T-helper 2 cell treated with Interferon-gamma antibody and Interleukin-4, amounts not matched to agents 100 ng/mL and 5 ng/mL, for 36 hours (primary cell): ENCODE measurements at places on chromosomes 11 and 22. TPM values are rescaled to one million over a fixed set of nuclear protein-coding genes. Genes with fewer than 3 reads are reported as not detected.

The LDHAL6A gene
- total RNA-seq: 0.11 TPM in 1 of 2 replicates, not detected in the other

The PRODH gene
- 0.32 TPM in 1 of 2 replicates, not detected in the other for total RNA-seq

The DBX1 gene
- not detected in 2 replicates for total RNA-seq

The MYO18B gene
- 1.3 and 1.9 TPM in 2 replicates for total RNA-seq

The SYCE3 gene
- not detected in 2 replicates for total RNA-seq

The SMTNL1 gene
- total RNA-seq: not detected in 2 replicates

The TP53I11 gene
- 1.3 and 3.3 TPM in 2 replicates for total RNA-seq

The PHLDB1 gene
- 0.34 and 0.36 TPM in 2 replicates for total RNA-seq

The GGT1 gene
- 47.1 and 47.3 TPM in 2 replicates for total RNA-seq

The MS4A4A gene
- not detected in 2 replicates for total RNA-seq

The SLC22A8 gene
- total RNA-seq: not detected in 2 replicates

The KIRREL3 gene
- total RNA-seq: not detected in 2 replicates

The STK33 gene
- 0.52 and 1.1 TPM in 2 replicates for total RNA-seq

The OSBP2 gene
- total RNA-seq: 0.98 and 1.2 TPM in 2 replicates

The PLAAT4 gene
- total RNA-seq: 105 and 109 TPM in 2 replicates

The CDKN1C gene
- 0.39 and 0.52 TPM in 2 replicates for total RNA-seq

The RIC3 gene
- total RNA-seq: 4.7 TPM in 2 replicates

The ARHGAP42 gene
- 0.16 and 0.32 TPM in 2 replicates for total RNA-seq

The OR51Q1 gene
- total RNA-seq: not detected in 2 replicates

The HNRNPUL2 gene
- 69.9 and 72.6 TPM in 2 replicates for total RNA-seq

The GPHA2 gene
- not detected in 2 replicates for total RNA-seq
